ENCODE measurements at places on chromosomes 13 and 19.

DNA sequence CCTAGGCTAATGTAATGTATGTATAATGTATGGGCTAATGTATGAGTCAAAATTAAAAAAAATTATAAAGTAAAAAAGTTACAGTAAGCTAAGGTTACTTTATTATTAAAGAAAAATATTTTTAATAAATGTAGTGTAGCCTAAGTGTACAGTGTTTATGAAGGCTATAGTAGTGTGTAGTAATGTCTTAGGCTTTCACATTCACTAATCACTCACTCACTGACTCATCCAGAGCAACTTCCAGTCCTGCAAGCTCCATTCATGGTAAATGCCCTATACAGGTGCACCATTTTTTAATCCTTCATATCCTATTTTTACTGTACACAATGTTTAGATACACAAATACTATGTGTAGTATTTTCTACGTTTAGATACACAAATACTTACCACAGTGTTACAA is 1.8 kb upstream of the TMEM272 start:
- DNase-seq = no peak

GRCh38 chr13:72585254-72585653 is 142.2 kb downstream of the MZT1 start:
- no peak for DNase-seq

DNA sequence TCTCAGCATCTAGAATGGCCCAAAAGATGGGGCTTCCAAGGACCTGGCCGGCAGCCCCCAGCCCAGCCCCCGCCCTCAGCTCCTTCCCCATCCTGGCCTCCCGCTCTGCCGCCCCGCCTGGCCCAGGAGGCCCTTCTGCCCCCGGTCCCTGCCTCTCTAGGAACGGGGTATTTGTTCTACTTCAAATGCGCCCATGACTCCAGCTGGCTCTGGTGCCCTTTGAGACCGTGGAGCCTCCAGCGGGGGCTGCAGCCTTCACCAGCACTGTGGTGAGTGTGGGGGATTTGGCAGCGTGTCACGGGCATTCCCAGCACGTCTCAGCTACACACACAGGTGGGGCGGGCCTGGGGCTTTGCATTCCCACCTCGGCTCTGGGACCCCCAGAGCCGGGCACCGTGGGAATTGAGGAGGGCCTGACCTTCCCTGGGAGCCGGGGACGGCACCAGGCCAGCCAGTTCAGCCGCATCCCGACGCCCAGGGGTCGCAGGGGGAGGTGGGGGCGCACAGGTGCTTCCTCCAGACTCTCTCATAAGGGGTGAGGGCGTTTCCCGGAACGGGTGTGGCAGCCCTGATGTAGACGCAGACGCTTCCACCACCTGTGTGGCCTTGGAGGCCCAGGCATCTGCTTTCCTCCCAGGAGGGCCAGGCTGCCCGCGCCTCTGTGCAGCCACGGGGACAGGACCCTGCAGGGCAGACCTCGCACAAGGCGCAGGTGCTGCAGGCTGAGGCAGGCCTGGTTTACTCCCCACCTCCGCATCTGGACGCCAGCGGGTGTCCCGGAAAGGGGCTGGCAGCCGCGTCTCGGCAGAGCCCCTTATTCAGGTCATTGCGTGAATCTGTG is 947 bp downstream of the ATP4B start:
- DNase-seq = peak; percentile 8

DNA sequence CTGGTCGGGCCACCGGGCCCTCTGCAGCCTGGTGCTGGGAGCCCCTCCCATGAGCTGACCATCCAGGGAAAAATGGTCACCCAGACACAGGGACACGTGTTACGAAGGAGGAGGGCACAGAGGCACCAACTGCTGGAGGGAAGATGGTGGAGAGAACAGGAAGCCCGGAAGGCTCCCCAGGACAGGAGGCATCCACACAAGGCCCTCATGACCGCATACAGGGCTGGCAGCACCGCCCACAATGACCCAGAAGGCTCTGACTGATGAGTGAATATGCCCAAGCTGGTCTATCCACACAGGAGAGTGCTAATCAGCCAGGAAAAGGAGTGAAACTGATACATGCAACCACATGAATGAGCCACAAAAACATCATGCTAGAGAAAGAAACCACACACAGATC is 14.0 kb upstream of the TMEM86B start:
- DNase-seq = no peak
